Inflammatory macrophage (primary cell): ENCODE measurements at places on chromosomes 12 and 14.

DNA sequence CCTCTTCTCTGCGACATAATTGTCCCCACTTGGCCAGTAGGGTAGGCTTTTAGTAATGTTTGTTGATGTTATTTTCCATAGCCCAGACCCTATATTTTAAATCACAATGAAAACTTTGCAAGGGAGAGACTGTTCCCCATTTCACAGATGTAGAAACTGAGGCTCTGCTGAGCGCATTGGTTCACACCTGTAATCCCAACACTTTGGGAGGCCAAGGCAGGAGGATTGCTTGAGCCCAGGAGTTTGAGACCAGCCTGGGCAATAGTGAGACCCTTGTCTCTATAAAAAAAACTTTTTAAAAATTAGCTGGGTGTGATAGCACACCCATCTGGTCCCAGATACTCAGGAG, 114.8 kb downstream of the DIP2B start:
- no peak for DNase-seq

DNA sequence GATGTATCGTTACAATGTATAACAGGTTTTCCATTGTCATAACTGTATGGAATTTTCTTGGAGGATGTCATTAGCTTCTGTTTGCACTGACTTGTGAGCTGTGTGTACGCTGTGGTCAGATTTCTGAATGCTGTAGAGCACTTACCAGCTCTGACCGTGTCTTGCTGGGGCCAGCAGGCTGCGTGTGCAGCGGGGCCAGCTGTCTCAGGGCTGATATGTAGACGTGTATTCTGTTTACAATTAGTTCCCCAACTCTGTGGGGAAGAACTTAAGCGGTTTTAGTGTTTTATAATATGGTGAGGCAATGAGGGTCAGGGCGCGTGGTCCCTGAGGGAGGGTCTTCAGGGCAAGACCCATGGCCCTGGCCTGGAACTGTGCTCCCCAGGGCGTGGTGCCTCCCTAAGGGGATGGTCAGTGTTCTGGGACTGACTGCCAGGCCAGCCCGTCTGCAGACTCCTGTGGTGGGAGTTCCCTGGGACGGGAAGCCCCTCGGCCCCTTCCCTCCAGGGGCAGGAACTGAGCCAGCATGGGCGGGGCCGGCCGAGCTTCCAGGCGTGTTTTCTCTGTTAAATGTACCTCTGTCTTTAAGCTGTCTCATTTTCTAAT, 18.7 kb downstream of the XRCC3 start:
- DNase-seq = no peak

GRCh38 chr14:57659052-57659451, 165.4 kb upstream of the CCDC198 start:
- DNase-seq = no peak

DNA sequence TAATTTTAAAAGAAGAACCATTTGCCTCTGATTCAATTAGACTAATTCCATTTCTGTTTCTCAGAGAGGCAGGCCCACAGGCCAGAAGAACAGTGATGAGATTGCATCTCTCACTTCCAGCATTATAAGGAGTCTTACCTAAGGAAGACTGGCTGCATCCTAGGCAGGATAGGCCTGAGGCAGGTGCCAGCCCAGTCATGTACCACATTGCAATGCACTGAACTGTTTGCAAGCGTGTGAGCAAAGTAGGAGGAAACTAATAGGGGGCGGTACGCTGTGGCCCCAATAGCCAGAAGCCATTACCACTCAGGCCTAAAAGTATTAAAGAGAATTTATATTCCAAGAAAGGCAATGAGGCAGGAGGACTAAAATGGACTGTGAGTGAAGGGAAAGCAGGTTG, 12.1 kb upstream of the CNIH1 start:
- DNase-seq = no peak

- no peak for DNase-seq
Observed at GRCh38 chr12:97006585-97006984, 99.5 kb downstream of the NEDD1 start.

- no peak for DNase-seq
Observed at GRCh38 chr14:61184112-61184511, 97.0 kb downstream of the TMEM30B start.

- DNase-seq = no peak
Observed at GRCh38 chr12:12722435-12723148, 5.4 kb downstream of the CDKN1B start.

DNA sequence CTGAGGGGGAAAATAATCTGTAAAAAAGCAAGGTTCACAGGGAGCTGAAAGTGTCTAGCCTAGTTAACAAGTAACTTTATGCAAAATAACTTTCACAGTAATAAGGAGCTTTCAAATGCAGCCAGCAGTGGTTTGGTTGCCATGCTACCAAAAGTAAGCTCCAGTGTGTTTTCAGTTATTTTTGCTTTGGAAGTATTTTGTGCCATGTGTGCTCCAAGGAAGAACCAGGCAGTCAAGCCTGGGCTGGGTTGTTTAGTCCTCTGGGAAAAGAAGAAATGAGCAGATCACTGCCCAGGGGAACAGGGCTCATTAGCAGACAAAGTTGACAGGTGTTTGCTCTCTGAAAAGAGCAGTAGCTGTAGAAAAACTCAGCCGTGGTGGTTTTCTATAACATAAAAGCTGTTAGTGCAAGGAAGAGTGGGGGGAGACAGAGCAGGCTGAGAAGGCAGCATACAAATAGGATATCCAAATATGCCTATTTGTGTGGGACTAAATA, 92.8 kb upstream of the TMTC2 start:
- no peak for DNase-seq

- DNase-seq = no peak
Observed at GRCh38 chr14:100764471-100765115, 37.9 kb downstream of the DLK1 start.

DNA sequence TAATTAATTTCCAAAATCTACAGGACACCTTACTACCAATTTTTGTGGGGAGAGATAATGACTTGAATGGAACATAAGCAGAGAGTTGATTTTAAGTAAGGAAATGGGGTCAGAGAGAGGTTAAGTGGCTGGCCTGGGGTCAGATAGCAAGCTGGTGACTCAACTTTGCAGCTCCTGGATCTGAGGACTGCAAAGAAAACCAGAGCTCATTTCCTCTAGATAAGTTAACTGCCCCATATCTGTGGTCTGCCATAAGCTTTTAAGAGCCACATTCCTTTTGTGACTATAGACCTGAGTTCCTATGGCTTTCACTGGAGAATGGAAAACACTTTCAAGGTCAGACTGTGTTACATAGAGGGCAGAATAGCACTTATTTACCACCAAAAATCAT, 201.2 kb upstream of the PRICKLE1 start:
- no peak for DNase-seq

GRCh38 chr12:131942671-131943070, 7.1 kb upstream of the EP400 start:
- no peak for DNase-seq

DNA sequence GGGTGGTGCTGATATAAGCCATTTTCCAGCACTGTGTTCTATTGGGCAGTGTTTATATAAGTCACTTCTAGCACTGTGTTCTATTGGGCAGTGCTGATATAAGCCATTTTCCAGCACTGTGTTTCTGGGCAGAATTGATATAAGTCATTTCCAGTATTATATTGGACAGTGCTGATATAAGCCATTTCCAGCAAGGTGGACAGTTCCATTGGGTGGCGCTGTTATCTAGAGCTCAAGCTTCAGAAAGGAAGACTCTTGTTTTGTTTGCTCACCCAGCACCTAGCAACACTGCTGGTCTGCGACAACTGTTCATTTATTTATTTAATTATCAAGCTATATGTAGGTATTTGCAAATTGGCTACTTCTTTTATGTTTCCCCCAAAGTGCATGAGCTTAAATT, 690.3 kb downstream of the AACS start:
- DNase-seq = no peak

- DNase-seq = peak; percentile 94
Observed at GRCh38 chr12:110403146-110403975, at the start of gene ANAPC7. ANAPC7 (minus strand) TSS chr12:110403708; CDS start chr12:110403627, 81 bp downstream.

GRCh38 chr12:31817120-31817519, 88.3 kb upstream of the AMN1 start:
- no peak for DNase-seq

- DNase-seq = peak; percentile 82
Observed at GRCh38 chr12:1583421-1584078, 10.8 kb downstream of the FBXL14 start.

- no peak for DNase-seq
Observed at GRCh38 chr12:57215668-57216013, 953 bp upstream of the NXPH4 start.

DNA sequence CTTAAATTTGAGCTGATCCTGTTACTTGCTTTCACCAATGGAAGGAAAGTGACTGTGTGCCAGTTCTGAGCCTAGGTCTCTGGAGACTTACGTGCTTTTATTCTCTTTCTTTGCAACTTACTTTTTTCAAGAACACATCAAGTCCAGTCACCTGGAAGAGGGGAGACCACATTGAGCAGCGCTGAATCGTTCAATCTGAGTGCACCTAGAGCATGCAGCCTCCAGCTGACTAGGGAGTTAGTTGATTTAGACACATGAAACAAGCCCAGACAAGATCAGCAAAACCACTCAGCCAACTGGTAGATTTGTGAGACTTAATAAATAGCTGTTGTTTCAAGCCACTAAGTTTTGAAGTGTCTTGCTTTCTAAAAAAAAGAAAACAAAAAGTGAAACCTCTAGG, 1014.8 kb upstream of the FBXO33 start:
- DNase-seq = no peak
